Effector CD8-positive, alpha-beta T cell (primary cell): ENCODE measurements at places on chromosomes 5 and 9.

DNA sequence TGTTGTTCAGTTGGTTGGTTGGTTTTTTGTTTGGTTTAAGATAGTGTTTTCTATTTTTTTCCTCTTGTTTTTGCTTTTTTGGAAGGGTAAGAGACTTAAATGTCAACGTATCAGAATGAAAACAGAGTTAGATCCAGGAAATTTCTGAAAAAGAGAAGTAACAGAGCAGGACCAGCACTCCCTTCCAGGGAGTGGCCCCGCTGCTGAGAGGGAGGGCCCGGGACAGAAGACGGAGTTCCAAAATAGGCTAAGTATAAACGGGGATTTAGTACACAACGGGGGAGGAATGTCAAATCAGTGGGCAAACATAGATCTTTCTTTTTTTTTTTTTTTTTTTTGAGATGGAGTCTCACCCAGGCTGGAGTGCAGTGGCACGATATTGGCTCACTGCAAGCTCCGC lies 92.7 kb upstream of the RUFY1 start:
- DNase-seq: no peak

- no peak for DNase-seq
These were observed 114.6 kb upstream of the LRRTM2 start for GRCh38 chr5:138989720-138990119.

DNA sequence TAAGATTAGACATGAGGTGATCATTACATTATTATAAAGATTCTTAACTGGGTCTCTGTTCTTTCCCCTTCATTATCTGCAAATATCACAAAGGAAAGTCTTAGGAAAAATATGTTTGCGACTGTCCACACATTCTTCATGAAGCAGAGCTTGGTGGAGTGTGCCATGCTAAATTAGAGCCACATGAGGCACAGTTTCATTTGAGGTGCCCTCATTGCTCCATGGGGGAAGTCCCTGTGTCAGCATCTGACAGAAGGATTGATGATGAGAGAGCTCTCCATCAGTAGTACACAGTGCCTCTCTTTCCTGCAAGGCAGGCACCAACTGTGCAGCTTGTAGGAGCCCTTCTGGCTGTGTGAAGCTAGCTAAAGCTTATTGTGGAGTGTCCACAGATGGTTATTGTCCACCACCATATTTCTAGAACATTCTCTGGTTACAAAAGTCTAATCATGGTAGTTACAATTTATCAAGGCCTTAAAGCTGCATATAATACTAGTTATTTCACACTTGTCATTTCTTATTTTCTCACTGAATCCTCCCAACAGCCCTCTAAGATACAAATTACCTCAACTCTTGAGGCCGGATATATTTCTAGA lies 63.9 kb downstream of the C9orf152 start:
- DNase-seq: no peak

DNA sequence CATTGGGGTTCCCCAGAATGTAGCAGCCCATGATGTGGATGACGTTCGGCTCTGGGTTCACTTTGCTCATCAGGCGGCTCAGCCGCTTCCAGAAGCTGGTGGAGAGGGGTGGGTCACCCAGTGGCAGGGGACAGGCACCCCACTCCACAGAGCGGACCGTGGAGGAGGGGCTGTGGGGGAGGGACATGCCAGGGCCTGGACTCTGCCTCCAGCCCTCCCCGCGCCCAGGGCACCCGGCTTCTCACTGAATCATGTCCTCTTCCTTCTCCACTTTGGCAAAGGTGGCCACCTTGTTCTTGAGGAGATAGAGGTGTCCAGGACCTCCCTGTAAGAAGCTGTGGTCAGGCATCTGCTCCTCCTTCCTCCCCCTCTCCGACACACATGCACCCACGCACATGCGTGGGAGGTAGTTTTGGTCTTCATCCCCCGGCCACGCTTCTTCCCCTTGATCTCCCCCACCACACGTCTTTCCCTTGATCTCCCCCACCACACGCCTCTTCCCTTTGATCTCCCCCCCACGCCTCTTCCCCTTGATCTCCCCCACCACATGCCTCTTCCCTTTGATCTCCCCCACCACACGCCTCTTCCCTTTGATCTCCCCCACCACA lies 8.9 kb upstream of the ENTPD8 start:
- DNase-seq: peak; percentile 58

DNA sequence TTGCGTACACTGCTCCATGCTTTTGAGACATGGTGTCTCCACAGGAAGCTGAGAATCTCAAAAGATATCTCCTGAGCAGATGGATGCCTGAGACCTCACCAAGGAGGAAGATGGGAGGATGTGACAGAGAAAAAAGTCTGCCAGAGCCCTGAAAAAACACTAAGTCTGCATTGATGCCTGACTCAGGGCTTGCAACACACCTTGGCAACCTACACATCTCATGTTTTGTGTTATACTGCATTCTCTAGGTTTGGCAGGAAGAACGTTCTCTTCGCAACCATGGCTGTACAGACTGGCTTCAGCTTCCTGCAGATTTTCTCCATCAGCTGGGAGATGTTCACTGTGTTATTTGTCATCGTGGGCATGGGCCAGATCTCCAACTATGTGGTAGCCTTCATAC lies 19.2 kb downstream of the SLC22A4 start:
- no peak for DNase-seq

DNA sequence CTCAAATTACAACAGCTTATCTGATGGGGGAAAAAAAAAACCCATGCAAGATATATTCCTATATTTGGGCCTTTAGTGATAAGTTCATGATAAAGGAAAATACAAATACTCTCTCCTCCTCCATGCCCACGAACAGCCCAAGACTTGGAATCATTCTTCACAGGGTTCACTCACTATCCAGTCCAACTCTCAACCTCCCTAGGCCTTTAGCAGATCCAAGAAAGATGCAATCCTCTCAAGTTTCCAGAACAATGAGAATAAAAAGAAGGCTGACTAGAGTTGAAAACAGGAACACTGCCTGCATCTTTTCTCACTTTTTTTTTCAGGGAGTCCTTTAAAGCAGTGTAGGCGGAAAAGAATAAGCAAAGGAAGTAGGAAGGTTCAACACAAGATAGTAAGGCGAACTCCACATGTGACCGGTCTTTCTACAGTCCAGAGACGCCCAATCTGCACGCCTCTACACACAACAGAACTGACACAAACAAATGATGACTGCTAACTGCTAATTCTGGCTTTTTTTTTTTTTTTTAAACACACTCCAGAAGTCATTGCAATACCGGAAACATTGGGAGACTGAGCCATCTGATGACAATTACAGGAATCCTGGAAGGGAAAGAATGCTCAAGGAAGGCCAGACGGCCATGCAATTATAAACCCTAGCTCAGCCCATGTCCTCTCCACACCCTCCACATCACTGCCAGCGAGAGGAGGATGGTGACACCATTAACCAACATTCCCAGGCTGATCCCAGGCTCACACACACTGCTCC lies 75.4 kb downstream of the BNC2 start:
- DNase-seq: no peak

DNA sequence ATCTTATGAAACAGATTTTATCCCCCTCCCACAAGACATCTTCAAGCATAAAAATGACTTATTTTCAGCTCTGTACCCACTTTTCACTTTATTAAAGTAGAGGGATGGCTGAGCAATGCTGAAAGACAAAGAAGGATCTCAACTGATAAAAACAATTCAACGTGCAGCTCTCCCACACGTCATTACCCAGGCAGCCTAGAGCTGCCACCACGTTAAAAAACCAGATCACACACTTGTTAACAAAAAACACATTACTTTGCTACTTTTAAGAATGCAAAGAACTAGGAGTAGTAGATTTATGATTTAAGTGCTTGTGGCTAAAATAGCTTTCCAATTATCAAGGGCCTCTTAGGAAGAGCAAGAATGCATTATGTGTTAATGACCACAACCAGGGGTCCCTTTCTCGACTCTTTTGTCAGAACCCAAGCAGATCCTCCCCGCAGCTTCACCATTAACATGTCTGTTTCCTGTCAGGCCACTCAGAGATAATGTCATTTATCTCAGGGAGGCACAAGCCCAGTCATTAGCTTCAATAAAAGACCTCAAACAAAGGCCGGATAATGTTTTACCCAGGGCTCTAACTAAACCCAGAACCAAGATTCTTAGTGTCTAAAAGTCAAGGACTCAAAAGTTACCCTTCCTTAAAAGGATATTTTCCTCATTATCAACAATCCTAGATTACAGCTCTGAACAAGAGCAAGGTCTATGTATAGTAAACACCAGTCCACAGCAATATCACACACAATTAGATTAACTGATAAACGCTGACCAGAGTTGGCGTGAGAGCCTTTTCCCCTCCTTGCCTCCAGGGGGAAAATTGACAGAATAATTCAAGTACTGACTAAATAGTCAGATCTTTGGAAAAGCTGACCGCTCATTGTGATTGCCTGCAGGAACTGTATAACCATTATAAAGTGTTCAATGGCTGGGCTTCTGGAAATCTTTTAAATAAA lies 7.5 kb downstream of the ZNF608 start:
- DNase-seq: no peak

- no peak for DNase-seq
These were observed at the start of gene PCDHA4 for GRCh38 chr5:140806834-140807775. Gene PCDHA4, plus strand, starts transcription at chr5:140807068.

DNA sequence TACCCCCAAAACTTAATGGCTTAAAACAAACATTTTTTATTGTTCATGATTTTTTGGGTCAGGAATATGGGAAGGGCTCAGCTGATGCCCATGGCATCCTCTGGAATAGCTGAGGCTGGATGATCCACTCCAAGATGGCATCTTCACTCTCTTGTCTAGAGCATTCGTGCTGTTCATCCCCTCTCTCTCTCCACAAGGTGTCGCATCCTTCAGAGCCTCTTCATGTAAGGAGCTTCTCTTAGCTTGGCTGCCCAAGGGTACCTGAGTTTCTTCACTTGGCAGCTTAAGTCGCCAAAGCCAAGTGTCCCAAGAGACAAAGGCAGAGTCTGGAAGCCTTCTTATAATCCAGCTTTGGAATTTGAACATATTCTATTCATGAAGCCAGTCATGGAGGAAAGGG lies 294.7 kb downstream of the CHSY3 start:
- no peak for DNase-seq

DNA sequence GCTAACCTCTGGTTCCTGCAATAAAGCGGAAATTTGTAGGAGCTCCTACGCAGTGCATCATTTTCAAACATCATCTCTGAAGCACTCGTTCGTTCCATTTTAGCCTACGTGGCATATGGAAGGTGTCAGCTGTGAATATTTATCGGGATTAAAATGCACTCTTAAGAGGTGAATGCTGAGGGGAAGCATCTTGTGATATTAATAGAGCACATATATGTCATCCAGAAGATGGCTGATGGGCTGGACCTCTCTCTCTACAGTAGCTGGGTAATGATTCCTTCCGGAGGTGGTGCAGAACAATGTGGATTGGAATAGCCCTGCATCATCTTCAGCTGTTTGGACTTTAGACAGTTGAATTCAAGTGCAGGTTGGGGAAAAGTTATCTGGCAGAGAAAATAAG lies 478.7 kb downstream of the DMAC1 start:
- no peak for DNase-seq

GRCh38 chr5:79544131-79544530 lies 30.2 kb upstream of the HOMER1 start:
- no peak for DNase-seq

DNA sequence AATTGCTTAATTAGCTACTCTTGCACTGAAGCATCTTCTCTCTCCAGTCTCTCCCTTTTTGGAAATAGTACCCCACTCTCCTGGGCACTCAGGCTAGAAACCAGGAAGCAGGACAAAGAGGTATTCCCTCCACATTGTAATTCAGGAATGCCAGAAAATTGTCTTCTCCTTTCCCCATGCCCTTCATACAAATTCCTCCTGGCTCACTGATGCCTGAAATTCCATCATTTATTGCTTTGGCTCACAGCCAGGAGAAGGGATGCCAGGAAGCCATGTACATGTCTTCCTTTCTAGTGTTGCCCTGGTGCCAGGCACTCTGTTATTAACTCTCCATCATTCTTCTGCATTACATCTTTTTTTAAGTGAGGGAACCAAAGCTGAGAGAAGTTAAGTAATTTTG lies 716.5 kb upstream of the C9orf72 start:
- DNase-seq: no peak

DNA sequence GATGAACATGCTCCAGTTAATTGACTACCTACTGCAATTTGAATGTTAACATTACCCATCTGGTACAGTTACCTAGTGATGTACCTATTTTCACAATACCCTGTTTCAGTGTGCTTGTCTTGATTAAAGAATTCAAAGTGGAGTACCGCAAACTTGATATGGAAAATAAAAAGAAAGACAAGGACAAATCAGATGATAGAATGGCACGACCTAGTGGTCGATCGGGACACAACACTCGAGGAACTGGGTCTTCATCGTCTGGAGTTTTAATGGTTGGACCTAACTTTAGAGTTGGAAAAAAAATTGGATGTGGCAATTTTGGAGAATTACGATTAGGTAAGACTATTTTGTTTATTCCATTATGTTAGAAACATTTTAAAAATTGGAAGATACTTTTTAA lies 33.5 kb downstream of the CSNK1G3 start:
- no peak for DNase-seq

- DNase-seq: no peak
These were observed 84.5 kb upstream of the FREM1 start for GRCh38 chr9:14994738-14995137.

GRCh38 chr5:74309050-74309449 lies 331.5 kb downstream of the ENC1 start:
- DNase-seq: no peak

- DNase-seq: no peak
These were observed 8.0 kb downstream of the PDLIM4 start for GRCh38 chr5:132265336-132266030.

DNA sequence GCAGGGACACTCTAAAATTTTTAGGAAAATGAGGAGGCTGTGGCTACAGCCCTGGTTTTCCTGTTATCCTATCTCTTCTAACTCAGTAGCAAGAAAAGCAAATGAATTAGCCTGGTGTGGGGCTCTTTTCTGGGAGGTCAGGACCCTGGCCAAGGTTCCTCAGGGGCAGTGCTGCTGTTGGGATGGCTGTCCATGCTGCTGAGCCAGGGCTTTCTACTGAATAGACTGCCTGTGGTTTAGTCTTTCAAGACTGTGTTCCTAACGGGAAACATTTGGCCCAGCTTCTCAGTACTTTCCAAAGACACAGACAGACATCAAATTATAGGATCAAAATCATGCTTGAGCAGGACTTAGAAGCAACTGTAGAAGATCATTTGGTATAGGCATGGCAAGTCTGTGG lies 18.1 kb downstream of the TNC start:
- DNase-seq: no peak

- DNase-seq: no peak
These were observed 30.4 kb downstream of the GNG10 start for GRCh38 chr9:111691672-111692329.

GRCh38 chr9:2771661-2772060 lies 54.4 kb downstream of the KCNV2 start:
- no peak for DNase-seq

DNA sequence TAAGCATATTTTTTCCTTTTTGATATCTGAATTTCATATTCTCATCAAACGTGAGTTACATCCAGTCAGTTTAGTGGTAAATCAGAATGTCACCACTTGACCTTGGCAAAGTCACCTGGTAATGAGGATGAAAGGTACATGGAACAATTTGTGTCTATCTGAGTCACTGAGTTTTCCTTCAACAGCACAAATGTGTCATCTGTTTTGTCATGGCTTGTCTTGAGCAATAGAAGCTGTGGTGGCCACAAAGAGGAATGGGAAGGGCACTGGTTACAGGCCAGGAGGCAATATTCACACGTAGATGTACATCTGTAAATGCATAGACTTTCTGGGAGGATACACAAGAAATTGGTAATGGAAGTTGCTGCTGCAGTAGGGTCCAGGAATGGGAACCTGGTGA lies 8.4 kb upstream of the ZNF474 start:
- DNase-seq: no peak

- DNase-seq: no peak
These were observed 551 bp upstream of the CAAP1 start for GRCh38 chr9:26893030-26893676.

GRCh38 chr9:19283072-19283710 lies 52.7 kb downstream of the DENND4C start:
- DNase-seq: no peak
